ENCODE measurements at places on chromosomes 3 and 15.

GRCh38 chr3:184466413-184466960 lies 86.6 kb downstream of the CHRD start:
- DNase-seq, result no peak

DNA sequence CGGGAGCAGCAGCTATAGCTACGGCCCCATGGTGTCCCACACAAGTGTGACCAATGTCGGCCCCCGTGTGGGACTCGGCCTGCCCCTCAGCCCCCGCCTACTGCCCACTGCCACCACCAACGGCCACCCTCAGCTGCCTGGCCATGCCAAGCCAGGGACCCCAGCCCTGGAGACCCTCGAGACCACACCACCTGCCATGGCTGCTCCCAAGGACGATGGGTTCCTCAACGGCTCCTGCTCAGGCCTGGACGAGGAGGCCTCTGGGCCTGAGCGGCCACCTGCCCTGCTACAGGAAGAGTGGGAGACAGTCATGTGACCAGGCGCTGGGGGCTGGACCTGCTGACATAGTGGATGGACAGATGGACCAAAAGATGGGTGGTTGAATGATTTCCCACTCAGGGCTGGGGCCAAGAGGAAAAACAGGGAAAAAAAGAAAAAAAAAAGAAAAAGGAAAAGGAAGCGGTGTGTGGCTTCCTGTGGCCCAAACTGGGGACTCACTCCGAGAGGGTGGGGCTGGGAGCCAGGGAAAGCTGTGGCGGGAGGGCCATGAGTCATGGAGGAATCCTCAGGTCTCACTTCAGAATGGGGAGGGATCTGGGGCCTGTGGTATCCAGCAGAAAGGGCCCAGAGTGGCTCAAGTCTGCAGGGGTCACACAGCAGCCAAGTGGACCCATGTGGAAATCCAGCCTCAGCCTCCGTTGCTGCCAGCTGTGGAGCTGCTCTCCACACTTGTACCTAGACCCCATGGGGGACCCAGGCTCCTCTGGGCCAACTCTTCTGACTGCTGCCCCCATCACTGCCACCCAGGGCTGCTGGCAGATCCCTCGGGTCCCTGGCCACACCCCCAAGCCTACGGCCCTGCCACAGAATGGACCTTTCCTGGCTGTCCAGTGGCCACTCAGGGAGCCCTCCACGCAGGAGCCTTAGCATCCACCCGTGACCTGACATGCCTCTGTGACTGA lies 26.1 kb downstream of the PTH1R start:
- no peak for DNase-seq

DNA sequence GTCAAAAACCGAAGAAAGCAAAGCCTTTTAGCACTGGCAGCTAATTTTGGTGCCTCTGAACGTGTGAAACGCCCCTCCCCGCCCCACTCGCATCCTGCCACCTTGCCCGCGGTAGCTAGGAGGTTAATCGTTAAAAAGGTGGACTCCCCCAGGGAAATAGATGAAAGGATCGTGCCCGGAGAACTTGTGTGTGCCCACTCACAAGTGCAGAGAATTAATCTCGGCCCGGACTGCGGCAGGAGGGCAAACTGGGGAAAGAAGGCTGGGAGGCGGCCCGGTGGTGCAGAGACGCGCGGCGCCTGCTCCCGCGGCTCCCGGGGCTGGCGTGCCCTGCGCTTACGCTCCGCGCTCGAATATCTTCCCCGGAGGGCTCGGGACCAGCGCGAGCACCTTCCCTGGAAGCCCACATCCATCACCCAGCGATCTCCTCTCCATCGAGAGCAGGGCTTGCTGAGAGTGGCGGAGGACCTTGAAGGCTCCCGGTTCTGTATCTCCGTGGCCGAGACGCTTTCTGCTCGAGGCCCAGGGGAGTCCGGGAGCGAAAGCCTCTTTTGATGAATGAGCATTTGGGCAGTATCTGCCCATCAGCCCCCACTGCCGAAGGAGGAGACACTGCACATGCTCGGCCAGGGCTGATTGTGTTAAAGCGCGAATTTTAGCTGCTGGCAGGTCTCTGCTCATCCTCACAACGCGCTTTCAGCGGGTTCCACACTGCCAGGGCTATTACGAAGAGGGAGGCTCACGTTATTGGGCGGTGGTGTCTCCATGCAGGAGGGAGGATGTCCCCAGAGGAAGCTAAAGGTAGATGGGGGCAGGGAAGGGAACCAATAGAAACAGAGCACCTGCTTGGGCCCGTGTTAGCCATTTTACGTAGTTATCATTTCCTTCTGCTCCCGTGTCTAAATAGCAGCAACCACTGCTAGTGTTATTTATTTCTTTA lies 1.3 kb upstream of the SPTSSB start:
- DNase-seq, result peak; percentile 3

GRCh38 chr3:58066842-58067241 lies 58.6 kb downstream of the FLNB start:
- no peak for DNase-seq

DNA sequence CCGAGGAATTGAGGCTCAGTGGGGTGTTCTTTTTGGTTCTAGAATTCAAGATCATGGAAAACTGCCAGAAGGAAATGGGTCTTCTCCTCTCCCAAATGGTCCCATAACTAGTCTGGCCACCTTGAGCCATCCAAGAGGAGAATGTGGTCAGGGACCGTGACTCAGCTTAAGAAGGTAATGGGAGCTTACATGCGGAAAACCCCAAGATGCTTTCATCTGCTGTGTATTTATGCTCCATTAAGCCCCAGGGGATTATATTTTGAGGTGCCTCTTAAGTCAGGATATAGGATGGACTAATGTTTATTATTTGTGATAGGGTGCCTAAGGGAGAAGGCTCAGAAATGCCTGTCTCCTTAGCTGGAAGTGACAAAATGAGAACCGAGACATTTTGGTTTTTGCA lies 39.2 kb upstream of the DLG1 start:
- no peak for DNase-seq

DNA sequence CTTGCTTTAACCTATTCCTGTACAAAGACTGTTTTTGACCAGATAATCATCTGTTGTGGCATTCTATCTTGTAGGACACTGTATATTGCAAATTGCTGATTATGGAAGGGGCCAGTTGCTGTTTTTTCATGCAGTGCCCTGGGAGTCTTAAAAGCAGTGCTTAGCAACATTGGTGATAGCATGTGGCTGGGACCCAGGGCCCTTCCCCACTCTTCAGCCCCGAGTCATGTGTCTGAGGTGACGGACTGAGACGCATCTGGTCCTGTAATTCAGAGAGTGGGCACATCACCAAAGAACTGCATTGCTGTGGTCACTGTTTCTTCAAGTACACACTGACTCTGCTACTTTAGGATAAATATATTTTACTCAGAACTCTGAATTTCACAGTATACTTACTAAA lies 63.4 kb downstream of the SNRK start:
- DNase-seq, result no peak

DNA sequence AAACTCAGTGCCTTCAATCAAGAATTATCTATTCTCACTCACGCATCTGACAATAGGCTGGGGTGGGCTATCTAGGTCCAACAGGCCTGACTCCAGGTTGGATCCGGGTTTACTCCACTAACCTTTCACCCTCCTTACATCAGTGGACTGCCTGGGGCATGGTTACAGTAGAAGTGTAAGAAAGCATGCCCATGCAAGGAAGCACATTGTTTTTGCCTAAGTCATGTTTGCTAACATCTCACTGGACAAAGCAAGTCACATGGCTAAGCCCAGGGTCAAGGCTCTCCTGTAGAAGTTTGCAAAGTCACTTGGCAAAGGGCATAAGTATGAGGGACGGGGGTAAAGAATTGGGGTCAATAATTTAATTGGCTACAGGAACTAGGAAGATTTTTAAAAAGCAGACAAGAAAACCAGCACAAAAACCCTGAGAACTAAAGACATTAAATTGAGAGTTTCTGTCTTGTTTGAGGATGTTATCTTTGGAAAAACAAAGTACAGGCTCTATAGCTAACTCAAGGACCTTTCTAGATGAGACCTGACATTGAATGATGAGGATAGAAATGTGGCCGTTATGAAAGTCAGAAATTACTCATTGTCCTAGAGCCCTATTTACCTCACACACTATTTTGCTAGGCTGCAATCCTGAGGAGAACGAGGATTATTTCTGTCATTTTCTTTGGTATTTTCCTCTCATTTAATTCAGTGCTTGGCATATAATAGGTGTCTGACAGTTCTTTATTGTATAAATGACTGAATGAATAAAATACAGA lies 214.2 kb downstream of the IL20RB start:
- DNase-seq, result no peak

DNA sequence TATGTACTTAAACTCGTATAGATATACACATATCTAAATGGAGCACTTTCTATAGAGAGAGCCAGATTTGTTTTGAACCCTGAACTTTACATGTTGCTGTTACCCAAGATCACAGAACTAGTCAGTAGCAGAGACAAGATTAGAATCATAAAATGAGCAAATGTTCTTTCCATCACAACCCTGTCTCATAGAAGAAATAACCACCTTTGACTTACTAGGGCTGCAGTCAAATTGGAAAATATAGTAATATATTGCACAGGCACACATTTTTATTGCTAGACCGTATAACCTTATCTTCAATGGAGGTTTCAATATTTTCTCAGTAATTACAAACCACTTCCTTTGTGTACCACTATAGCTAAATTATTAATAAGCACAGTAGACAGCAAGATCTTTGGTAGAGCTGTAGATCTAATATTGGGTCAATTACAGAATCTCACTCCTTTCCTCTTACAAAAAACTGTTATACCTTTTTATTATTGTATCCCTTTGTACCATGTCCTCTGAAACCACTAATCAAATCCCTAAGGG lies 41.5 kb upstream of the TBL1XR1 start:
- no peak for DNase-seq

DNA sequence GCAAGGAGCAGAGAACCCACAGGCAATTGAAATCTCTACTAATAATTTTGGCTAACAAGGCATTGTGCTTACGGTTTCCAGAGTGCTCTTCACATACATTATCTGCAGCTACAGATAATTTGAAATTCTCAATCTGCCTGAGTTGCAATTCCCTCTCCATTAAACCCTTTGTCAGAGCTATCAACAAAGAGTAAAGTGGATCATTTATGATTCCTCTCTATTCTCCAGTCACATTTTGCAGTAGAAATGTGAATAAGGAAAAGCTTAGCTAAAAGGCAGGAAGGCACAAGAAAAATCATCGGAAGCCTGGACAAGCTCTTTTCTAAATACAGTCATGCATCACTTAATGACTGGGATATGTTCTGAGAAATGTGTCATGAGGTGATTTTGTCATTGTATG lies 49.6 kb downstream of the FAM98B start:
- no peak for DNase-seq

DNA sequence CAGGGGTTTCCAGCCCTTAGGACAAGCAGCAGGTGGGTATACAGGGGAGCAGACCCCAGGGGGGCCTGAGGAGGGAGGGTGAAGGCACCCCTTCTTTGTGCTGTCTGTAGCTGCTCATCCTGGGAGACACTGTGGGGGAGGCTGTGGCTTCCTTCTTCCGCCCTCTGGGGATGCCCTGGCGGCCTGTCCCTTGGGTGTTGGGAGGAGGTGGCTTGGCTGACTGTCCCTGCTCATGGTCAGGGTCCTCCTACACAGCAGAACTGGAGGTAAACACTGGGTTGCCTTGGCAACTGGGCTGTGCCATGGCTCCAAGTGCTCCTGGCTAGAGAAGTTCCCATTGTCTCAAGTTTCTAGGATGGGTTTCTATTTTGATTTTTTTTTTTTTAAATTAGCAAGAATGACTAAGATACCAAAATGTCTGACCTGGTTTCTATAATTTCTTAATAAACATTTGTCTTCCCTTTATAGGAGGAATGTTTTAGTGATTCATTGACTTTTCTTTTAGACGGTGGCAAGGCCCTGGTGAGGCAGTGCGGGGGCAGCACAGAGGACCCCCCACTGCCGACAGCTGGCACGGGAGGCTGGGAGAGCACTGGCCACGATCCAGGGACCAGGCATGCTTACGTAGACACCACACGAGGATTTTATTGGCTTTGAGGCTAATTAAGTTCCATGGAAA lies 12.4 kb downstream of the KLF13 start:
- no peak for DNase-seq

DNA sequence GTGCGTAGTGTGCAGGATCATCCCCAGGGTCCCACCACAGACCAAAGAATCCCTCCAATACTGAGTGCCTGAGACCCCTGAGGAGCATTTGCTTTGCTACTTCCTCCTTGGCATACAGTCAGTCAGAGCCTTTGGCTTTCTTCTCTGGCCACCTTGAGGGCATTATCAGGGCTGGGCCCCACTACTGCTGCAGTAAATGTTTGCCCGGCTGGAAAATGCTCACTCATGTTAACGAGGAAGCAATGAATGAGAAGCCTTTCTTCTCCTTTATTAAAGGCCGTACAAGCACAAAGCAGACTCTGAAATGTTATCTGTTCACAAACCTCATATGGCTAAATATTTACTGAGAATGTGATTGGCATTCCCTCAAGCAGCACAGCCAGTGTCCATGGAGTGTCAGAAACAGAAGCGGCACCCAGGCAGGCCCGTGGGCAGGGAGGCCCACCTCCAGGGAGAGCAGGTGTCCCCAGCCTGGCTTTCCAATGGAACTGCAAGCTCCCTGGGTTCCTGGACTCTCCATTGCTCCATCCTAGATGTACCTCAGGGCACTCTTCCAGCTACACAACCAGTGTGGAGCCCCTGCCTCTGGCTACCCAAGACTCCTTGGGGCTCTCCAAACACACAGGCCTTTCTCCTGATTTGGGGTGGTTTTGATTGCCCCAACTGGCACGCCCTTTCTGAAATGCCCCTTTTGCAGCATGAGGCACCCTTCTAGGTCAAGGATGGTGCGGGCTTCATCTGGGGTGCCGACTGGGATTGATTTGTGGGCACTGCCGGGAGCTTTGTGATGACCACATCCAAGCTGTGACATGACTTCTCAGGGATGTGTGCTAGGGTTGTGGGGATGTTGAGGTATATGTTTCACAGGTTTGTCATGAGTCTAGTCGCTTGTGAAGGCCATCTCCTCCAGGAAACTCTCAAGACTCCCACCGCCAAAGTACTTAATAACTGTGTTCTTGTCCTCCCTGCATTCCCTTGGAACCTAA lies 195.6 kb downstream of the FAM43A start:
- no peak for DNase-seq

- no peak for DNase-seq
Measured at GRCh38 chr3:106399761-106400160, 530.9 kb upstream of the CBLB start.

DNA sequence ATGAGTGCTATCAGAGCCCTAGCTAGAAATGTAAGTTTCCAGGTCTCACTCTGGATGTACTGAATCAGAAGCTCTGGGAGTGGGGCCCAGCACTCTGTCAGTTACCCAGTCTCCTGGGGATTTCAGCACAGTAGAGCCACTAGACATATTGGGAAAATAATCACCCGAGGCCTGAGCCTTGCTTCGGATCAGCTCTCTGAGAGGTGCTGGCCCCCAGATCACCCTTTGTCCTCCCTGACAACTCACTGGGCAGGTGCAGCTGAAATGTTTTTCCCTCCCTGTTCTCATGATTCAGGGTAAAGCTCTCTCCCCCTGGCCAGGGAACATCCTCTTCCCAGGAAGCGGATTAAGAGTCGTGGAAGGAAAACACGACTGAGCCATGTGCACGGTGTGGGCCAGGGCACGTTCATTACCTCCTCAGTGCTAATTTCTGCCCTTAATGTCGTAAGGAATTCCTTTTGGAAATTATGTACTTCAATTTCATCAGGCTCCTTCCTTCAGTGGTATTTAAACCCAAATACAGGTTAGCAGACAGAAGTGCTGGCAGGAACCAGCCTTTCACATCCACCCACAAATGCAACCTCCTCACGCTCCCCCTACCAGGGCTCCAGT lies 296.7 kb upstream of the LYSMD4 start:
- DNase-seq, result no peak
